GM18507 (cell line): ENCODE measurements at places on chromosomes 2 and 18.

DNA sequence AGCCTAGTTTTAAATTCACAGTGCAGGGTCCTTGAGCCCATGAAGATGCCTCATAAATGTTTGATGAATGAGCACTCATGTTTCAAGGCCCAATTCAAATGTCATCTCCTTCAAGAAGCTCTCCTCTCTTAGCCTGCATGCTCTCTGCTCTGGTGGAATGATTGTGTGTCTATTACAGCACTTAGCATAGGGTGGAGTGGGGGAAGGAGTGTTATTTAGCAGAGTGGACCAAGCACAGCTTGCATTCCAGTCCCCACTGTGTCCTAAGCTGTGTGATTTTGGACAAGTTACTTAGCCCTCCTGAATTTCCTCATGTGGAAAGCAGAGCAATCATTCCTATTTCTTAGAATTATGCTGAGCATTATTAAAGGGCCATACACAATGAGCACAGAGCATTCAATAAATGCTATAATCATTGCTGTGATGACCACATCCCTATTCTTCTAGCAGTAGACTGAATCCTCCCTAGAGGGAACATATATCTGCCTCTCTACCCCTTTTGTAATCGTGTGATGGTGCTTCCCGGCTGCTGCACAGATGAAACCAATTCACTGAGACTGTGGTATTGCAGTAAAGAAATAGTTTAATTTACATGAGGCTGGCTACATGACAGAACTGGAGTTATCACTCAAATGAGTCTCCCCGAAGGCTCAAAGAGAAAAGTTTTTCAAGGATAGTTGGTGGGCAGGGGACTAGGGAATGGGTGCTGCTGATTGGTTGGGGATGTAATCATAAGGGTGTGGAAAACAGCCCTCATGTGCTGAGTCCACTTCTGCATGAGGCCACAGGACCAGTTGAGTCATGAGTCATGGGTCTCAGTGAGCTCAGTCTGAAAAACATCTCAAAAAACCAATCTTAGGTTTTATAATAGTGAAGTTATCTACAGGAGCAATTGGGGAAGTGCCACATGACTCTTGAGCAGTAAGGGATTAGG lies 173.4 kb upstream of the NDUFV2 start:
- DNase-seq = no peak

GRCh38 chr2:10255189-10256030 lies 47.3 kb upstream of the HPCAL1 start:
- DNase-seq = no peak

GRCh38 chr2:33134791-33135560 lies 188.2 kb downstream of the LTBP1 start:
- DNase-seq = no peak

GRCh38 chr2:157786663-157787363 lies 89.3 kb downstream of the ACVR1 start:
- DNase-seq = no peak

GRCh38 chr2:122875091-122875865 lies 1119.8 kb downstream of the TSN start:
- DNase-seq = no peak

DNA sequence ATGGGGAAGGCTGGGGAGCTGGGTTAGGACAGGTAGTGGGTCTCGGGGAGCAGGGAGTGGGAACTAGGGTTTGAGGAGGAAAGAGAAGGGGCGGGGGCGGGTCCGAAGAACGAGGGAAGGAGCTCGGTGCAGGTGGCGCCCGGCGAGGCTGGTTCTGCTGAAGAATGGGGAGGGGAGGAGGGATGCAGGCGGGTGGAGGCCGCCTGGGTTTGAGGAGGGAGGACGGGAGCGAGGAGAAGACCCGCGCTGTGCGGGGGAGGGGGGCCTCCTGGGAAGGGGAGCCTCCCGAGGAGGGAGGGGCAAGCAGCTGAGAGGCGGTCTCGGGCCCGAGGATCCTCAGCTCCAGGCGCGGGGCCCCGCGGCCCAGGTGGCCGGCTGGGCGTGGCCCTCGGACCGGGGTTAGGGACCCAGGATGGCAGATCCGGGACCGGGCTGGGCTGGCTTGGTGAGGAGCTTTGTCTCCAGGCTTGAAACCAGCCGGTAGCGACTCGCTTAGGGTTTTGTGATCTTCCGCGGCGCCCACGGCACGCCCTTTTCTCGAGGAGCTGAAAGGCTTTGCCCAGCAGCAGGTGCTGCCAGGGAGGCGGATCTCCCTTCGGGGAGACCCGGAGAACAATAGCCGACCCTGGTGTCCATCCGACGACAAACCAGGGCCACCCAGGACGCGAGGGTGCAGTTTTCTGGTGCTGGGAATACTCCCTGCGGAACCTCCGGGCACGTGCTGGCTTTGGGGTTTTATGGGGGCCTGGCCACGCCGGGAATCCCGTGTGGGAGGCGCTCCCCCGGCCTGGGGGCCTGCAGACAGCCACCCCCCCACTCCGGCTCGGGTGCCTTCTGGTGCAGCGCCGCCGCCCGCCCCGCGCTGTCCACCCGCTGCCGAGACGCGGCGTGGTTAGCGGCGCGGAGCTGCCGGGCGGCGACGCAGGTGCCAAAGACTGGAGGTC lies 1.4 kb downstream of the DPYSL5 start:
- no peak for DNase-seq

GRCh38 chr2:191366199-191366598 lies 121.0 kb downstream of the MYO1B start:
- DNase-seq = no peak

DNA sequence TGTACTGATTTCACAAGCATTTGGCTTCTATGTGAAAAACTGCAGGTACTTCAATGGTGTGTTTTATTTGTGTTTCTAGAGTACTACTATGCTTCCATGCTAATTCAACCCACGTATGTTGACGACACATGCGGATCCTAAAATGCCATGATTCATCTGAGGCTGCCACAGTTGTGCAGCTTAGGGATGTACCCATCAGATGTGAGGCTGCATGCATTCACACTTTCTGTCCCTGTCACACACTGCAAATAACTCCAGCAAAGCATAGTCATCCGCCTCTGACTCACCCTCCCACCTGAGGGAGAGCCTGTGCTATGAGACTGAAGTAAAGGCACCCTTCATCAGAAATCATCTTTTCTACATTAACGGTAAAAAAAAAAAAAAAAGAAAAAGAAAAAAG lies 22.1 kb upstream of the SERTAD2 start:
- DNase-seq = no peak

GRCh38 chr2:153478289-153479261 lies at the start of gene RPRM:
RPRM (minus strand) TSS chr2:153478762; CDS start chr2:153478565, 197 bp downstream.
- DNase-seq = peak; percentile 26

DNA sequence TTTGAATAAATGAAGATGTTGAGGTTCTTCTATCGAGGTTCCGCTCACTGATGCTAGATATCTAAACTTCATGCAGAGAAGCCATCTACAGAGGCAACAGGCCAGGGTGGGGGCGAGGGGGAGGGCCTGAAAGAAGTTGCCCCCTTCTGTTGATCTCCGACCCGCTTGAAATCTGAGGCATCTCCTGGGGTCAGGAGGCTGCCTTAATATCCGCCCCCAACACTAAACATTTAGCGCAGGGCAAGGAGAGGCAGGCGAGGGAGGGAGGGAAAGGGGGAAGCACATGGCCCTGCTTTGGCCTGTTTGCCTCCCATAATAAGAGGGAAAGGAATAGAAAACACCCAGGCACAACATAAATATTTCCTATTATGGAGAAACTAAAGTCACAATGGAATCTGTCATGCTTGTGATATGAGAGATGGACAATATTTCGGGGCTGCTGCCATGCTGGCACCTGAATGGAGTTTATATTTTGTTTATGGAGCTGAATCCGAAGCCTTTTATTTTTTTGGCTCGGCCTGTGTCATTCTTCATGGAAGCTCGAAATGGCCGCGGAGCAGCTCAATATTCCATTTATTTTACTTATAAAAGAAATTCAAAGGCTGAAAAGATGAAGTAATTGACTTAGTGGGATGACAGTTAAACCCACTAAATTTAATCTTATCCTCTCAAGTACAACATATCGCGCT lies 221.1 kb downstream of the INSIG2 start:
- no peak for DNase-seq
